ENCODE measurements at places on chromosomes 7 and 10. TPM values are rescaled to one million over a fixed set of nuclear protein-coding genes. Genes with fewer than 3 reads are reported as not detected.

Gene ODAD2
- 11.0 TPM for total RNA-seq

Gene AKR1C8
- total RNA-seq, result 0.80 TPM

DNA sequence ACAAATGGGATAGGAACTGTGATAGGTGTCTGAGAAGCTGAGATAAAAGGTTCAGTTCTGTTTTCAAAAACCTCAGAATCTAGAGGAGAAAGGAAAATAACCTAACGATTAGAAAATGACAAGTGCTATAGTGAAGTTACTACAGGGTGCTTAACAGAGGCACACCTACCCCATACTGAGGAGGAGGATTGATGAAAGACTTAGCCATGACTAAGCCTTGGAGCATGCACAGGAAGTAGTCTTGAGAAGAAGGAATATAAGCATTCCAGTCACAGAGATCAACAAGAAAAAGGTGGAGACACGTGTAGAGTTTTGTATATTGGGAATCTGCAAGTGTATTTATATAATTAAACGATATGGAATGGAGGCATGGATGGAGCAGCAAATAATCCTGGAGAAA, 1225.5 kb upstream of the CELF2 start:
- DNase-seq, result no peak

GRCh38 chr10:124745673-124746072, 1.5 kb upstream of the FAM53B start:
- DNase-seq, result no peak

- no peak for DNase-seq
Measured at GRCh38 chr7:24715171-24715570, 42.1 kb downstream of the GSDME start.

DNA sequence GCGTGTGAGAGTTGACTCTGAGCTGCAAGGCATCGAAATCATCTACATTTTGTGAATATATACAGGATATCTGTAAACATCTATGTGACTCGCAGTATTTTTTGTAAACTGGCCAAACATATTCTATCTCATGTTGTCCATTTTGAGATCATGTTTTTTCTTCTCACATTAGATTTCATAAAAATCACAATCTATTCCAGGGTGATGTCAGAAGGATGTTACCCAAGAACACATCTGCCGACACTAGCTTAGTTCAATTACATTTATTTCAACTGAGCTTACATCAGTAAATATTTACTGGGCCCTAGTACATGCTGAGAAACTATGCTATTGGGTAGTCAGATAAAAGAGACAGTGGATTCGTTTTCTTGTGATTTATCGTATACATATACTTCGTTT, 2.5 kb upstream of the BUB3 start:
- no peak for DNase-seq

Data from ovary (tissue), 10 donors.